ENCODE measurements at places on chromosomes 1 and 21. TPM values are rescaled to one million over a fixed set of nuclear protein-coding genes. Genes with fewer than 3 reads are reported as not detected.

DNA sequence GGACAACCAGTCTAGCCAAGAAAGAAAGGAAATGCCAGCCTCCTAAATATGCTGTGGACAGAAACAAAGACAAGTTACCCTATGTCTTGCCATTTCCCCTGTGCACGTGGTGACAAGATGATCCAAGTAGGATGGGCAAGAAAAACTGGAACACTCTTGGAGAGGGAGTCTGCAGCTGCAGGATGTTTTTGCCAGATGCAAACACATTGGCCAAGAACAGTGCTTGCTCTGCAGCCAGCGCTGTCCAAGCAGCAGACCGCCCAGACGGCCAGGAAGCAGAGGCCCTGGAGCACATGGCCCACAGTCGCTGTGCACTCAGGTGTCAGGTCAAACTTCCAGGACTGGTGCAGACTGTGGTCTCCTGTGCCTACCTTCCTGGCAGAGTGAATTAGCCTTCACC is 189.3 kb downstream of the SLC35F3 start:
- no peak overlapping the region for H3K4me3 ChIP-seq
- DNase-seq = no peak

GRCh38 chr1:239427712-239428111 is 41.3 kb downstream of the CHRM3 start:
- H3K4me1 ChIP-seq = no peaks in the 10 kb centered on the region
- H3K36me3 ChIP-seq = no peaks in the 10 kb centered on the region
- no peaks in the 10 kb centered on the region for H3K27me3 ChIP-seq
- no peak overlapping the region for H3K27ac ChIP-seq

DNA sequence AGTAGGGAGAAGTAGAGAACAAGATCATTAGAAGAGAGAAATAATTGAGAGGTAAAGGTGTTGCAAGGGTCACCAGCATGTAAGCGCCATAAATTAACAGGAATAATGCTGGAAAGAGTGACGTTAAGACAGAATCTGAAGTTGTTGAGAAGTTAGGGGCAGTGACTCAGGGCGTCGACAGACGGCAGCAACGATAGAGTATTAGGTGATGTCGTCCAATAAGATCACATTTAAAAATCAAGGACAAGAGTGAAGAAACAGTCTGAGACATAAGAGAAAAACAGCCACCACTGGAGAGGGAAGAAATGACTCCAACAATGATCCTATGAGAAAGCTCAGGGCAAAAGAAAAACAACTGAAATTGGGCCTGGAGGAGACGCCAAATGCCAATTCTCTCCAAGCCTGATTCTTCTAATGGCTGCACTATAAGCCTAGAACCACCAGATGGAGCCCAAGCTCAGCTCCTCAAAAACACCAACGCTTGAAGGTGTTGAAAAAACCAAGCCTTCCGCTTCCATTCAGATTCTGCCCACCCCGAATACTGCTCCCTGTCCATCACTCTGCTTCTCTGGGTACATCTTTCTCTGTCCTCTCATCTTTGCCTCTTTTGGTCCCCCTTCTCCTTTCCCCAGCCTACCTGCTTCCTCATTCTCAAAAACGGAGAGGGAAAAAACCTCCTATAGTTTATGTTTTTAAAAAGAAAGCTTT is 70.0 kb downstream of the LUZP1 start:
- H3K27ac ChIP-seq = no peak overlapping the region
- peaks cover 13% of the 10 kb centered on the region for H3K36me3 ChIP-seq
- no peak overlapping the region for H3K4me3 ChIP-seq
- H3K27me3 ChIP-seq = no peaks in the 10 kb centered on the region
- peaks cover 52% of the 10 kb centered on the region for H3K4me1 ChIP-seq

DNA sequence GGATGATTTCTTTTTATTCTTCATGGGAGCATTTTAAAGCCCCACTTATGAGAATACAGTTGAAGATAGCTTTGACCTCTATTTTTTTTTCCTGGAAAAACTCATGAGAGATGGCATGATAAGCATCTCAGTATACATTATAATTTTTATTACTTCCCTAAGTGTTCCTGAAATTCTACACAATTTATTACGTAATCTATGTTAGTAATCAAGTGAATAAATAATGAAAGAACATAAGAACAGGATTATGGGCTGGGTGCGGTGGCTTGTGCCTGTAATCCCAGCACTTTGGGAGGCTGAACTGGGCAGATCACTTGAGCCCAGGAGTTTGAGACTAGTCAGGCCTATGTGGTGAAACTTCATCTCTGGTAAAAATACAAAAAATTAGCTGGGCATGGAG is 13.2 kb upstream of the PRKAA2 start:
- no peak overlapping the region for H3K27ac ChIP-seq
- H3K27me3 ChIP-seq = peaks cover 3% of the 10 kb centered on the region
- DNase-seq = no peak
- no peak overlapping the region for H3K4me3 ChIP-seq

DNA sequence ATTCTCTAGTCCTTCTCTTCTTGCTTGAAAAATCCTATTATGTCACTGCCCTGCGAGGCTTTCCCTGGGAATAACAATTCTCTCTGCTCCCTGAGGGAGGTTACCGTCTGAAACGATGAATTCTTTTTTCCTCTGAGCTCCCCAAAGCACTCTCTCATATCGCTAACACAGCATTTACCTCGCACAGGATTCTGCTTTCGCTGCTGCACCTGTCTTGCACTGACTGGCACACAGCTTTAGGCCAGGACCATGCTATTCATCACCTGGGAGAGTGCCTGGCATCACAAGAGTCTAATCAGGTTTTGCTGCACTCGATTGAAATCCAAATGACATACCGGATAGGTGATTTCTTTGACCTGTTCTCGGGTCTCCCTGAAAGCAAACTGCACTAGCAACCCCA is 52.8 kb upstream of the GNG4 start:
- no peaks in the 10 kb centered on the region for H3K4me1 ChIP-seq
- no peaks in the 10 kb centered on the region for H3K27me3 ChIP-seq
- H3K4me3 ChIP-seq = no peak overlapping the region
- H3K27ac ChIP-seq = no peak overlapping the region

DNA sequence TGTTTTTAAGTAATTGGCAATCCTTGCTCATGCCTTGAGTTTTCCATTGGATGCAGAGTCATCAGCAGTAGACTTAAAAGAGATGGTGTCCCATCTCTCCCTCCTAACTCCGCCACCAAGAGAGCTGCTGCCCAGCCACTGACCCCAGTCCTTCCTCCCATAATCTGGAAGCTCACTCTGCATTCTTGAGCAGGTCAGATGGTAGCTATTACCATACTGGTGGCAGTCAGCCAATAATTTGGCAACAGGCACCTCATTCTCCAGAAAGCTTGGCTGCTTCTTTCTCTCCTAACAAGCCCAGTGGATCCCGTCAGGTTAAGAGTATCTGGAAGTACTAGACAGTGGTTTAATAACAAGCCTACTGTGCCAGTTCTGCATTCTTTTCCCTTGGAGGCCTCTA is 272.1 kb downstream of the ZNF648 start:
- no peak overlapping the region for H3K4me3 ChIP-seq
- no peak overlapping the region for H3K27ac ChIP-seq
- H3K4me1 ChIP-seq = peaks cover 7% of the 10 kb centered on the region
- DNase-seq = no peak
- peaks cover 10% of the 10 kb centered on the region for H3K27me3 ChIP-seq

Gene LAMC2
- 46.5 TPM for total RNA-seq
